ENCODE measurements at places on chromosomes 16 and 17.
A peak's percentile ranks its signal among the peaks of the same experiment; 100 is the strongest.

DNA sequence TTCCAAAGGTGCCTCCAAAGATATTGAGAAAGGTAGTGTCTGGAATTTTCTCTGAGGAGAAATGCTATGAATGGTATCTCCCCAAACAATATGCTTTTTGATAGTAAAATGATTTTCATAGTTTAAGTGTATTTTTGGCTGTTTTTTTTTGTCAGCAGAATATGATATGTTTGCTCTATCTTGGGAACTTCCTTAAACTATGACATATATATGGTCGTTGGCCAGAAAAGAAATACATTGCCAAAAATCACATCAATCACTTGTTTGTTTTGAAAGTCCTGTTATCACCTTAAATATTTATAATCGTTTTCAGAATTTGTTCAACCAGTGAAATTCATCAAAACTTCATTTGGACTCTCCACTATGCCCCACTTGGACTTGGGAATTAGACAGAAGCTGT, 816.9 kb downstream of the CDH11 start:
- DNase-seq = no peak

GRCh38 chr16:85407-85782, 7.4 kb downstream of the MPG start:
- no peak for DNase-seq

- DNase-seq = no peak
Observed at GRCh38 chr17:56929362-56929969, 15.6 kb upstream of the TRIM25 start.

DNA sequence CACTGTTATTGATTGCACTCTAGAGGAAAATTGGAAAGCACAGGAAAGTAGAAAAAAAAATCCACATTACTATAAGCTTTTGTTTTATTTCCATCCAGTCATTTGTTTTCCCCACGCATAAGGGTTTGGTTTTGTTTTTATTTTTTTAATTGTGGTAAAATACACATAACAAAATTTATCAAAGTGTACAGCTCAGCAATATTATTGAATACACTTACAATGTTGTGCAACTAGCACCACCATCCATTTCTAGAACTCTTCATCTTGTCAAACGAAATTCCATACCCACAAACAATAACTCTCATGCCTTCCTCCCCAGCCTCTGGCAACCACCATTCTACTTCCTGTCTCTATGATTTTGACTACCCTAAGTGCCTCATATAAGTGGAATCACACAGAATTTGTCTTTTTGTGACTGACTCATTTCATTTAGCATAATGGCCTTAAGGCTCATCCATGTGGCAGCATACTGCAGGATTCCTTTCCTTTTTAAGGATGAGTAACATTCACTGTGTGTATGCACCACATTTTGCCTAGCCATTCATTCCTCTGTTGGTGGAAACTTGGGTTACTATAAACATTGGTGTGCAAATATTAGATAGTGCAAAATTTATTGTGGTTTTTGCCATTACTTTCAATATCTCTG, 11.1 kb downstream of the SPPL2C start:
- DNase-seq = no peak

DNA sequence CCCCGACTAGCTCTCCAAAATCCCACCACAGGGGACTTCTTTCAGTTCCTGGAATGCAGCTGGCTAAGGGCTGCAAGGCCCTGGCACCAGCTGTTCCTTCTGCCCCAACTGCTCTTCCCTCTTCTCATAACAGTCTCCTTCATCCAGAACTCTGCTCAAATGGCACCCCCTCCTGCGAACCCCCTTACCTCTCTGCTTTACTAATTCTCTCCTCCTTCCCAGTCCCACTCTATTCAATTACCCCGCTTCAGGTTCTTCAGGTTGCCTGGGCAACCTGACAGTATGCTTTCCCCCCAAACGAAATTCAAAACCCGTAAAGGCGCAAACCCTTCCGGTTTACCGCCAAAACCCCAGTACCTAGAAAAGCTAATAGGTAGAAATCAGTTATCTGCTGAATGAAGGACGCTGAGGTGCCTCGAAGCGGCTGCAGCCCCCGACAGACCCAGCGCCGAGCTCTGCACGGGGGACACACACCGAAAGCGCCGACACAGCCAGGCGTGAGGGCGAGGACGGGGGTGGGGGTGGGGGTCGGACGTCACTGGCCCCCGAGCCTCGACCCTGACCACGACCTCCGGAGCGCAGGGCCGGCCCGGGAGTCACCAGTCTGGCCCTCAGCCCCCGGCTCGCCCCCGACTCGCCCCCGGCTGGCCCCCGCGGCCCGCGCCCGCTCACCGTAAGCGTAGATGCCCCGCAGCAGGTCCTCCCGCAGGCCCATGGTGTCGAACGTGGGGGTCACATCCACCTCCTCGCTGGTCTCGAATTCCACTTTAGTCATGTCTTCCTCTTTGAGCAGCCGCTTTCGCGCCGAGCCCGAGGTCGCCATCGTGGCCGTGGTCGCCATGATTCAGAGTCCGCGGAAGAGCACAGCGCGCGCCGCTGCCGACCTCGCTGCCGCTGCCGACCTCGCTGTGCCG, 550 bp downstream of the EIF4A3 start:
- DNase-seq = no peak

GRCh38 chr16:57445510-57445909, 1.7 kb downstream of the CIAPIN1 start:
- DNase-seq = no peak

GRCh38 chr17:311119-311782, 41.4 kb downstream of the RPH3AL start:
- DNase-seq = no peak

GRCh38 chr16:81469183-81469677, 24.6 kb downstream of the CMIP start:
- DNase-seq = no peak

DNA sequence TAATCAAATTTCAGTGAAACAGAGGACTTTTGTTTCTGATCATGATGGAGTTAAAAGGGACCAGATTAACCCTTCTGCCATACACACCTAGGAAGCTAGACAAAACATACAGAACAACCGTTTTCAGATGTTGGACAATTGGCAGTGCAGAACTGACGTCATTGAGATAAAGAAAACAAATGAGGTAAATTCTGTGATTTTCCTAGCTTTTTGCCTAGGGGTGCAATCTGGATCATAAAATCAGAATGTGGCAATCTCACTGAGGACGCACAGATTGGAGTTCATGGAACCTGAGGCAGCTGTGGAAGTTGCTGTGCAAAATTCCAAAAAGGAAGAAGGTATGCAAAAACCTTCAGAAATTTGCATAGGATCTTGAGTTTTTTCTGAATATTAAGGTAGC, 15.0 kb upstream of the USP32 start:
- DNase-seq = no peak

- no peak for DNase-seq
Observed at GRCh38 chr17:79399610-79400144, 211.2 kb downstream of the RBFOX3 start.

- no peak for DNase-seq
Observed at GRCh38 chr16:66420396-66420795, 6.7 kb upstream of the BEAN1 start.

- DNase-seq = no peak
Observed at GRCh38 chr16:87198328-87198832, 118.8 kb downstream of the C16orf95 start.

- no peak for DNase-seq
Observed at GRCh38 chr17:17114592-17115225, 72.5 kb downstream of the MPRIP start.

DNA sequence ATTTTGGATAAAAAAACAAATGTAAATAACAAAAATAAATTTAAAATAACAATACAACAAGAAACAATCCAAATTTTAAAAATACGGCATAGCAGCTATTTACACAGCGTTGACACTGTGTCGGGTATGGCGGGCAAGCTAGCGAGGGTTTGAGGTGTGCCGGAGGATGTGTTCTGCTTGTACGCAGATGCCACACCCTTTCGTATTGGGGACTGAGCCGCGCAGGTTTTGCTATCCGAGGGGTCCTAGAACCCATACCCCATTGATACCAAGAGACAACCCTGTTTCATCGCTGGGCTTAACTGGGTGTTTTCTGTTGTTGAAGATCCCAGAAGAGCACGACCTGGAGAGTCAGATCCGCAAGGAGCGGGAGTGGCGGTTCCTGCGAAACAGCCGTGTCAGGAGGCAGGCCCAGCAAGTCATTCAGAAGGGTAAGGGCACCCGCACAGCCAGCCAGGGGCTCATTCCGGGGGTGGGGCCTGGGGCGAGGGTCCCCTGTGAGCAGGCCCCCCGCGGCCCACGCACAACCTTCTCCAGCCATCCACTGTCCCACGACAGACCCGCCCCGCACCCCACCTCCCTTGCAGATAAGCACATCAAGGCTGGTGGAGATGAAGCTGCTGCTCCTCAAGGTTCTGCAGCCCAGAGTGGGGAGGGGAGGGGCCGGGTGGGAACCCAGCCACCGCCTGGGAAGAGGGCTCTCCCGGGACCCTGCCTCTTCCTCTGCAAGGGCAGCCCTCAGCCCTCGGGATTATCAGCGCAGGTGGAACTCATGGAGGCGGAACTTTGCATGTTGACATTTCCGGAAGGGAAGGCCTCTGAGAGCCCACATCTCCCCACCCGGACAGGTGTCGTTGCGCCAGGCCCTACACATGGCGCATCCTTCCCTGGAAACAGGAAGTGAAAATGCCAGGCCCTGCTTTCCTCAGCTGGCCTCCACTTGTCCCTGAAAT, 51.2 kb upstream of the CHMP6 start:
- no peak for DNase-seq

- no peak for DNase-seq
Observed at GRCh38 chr16:20760346-20760745, 3.5 kb upstream of the ACSM3 start.

DNA sequence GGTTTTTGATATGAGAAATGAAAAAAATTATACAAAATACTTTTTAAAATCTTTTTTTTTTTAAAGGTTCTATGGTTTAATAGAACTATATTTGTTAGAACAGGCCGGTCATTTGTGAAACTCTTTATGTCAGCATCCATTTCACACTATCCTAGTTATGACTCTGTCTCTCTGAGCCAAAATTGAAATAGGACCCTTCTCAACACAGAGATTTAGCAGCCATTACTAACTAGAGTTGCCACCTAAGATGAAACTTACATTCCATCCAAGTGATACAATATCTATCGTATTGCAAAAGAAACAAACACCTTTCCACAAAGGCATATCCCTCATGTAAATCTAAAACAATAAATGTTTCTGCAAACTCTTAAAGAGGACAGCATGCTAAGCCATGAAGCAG, 249.8 kb downstream of the CDH11 start:
- no peak for DNase-seq

- no peak for DNase-seq
Observed at GRCh38 chr17:51012538-51012937, 108.1 kb downstream of the SPAG9 start.

- DNase-seq = peak; percentile 38
Observed at GRCh38 chr16:22077700-22078313, 14.5 kb upstream of the VWA3A start.

DNA sequence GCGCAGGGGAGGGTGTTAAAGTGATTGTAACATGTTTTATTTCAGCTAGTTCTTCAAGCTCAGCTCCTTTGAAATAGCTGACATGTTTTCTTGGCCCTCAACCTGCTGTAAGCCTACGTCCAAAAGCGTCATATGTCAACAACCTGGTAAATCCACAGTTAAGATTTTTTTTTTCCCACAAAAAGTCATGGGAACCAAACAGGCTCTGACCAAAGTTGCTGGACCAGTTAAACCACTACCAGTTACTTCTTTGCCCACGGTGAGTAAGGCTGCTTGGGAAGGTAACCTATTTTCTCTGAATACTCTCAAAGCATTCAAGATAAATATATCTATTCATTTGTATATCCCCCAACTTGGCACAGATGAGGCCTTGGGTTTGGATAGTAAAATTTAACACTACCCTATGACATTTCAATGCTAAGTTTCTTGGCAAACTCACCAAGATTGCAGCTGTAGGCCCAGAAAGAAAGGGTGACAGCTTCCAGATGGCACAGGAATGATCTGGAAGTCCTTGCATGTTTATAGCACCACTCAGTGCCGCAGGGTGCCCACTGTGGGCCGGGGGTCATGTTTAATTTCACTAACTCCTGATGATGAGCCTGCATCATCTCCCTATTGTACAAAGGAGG, 166.2 kb downstream of the XYLT1 start:
- DNase-seq = no peak

- DNase-seq = no peak
Observed at GRCh38 chr16:70480127-70481105, 26.0 kb downstream of the FCSK start.

GRCh38 chr17:74779501-74779900, 3.4 kb upstream of the NAT9 start:
- DNase-seq = no peak

DNA sequence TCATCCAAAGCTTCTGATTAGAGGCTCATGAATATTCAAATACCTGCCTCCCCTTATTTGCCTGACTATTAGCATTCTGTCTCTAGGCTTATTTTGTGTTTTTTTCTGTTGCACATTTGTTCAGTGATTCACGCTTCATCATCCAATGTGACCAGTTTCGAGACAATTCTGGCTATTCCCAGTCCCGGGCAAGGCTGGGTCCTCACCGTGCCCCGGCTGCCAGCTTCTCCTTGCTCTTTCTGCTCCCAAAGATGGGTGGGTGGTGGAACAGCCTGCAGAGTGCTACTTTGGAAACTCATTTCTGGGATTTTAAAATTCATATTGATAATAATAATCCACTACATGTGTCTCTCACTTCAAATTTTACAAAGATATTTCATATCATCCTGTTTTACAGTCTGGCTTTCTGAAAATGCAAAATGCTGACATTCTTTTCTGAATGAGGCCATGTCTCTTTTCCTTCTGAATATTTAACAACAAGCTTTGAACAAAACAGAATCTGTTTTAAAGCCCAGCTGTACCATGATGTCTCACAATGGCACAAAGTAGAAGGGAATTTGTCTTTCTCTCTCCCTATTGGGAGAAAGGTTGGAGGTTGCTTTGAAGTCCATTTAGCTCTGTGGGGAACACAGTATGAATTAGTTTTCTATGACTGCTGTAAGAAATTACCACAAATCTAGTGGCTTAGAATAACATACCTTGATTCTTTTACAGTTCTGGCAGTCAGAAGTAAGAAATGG, 116.9 kb upstream of the CDH13 start:
- no peak for DNase-seq

DNA sequence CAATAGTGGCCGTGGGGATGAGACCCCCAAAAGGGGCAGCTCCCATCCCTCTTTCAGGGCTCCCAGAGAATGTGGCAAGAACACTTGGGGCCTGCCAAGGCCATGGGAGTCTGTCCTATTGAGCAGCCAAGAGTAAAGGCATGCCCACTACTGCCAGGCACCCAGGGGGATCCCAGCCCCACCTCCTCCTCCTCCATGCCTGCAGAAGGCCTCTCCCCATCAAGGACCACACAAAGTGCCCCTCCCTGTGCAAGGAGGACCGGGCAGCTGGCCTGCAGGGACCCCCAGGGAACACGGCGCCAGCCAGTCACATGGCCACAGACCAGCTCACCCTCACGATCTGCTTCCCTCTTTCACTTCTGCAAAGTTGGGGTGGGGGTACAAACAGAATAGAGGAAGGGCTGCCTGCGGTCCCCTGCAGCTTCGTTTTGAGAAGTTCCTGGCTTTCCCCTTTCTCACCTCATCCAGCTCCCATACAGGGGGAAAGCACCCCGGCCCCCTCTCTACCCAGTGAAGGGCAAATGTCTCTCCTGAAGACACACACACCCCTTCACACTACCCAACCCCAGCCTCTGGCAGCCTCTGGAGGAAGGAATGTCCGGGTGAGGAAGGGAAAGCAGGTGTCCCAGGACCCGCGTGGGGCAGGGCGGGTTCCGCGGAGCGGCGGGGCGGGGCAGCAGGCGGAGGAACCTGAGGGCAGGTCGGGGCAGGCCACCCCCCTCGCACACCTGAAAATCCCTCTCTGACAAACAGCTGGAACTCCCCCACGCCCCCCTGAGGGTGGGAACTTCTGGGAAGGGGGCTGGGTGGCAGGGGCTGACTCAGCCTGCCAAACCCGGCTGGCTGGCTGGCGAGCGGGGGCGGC, 2.0 kb downstream of the PPP1R9B start:
- DNase-seq = peak; percentile 56

- DNase-seq = no peak
Observed at GRCh38 chr16:89709166-89709565, 7.7 kb upstream of the SPATA2L start.
